ENCODE measurements at places on chromosomes 2 and 18.

GRCh38 chr2:222875482-222875881 lies 14.6 kb downstream of the ACSL3 start:
- DNase-seq, result no peak

GRCh38 chr18:32761231-32761630 lies 11.6 kb downstream of the KLHL14 start:
- no peak for DNase-seq

DNA sequence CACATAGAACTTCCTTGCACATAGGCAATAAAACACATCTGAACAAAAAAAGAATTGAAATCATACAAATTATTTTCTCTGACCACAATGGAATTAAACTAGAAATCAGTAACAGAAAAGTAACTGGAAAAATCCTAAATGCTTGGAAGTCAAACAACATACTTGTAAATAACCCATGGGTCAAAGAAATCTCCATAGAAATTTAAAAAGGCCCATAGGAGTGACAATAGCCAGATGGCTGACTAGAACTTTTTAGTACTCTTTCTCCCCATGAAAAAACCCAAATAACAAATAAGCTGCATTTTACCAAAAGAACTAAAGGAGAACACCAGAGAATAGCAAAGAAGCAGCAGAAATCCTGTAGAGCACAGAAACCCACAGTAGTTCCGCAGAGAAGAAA lies 139.2 kb upstream of the COL3A1 start:
- DNase-seq, result no peak

DNA sequence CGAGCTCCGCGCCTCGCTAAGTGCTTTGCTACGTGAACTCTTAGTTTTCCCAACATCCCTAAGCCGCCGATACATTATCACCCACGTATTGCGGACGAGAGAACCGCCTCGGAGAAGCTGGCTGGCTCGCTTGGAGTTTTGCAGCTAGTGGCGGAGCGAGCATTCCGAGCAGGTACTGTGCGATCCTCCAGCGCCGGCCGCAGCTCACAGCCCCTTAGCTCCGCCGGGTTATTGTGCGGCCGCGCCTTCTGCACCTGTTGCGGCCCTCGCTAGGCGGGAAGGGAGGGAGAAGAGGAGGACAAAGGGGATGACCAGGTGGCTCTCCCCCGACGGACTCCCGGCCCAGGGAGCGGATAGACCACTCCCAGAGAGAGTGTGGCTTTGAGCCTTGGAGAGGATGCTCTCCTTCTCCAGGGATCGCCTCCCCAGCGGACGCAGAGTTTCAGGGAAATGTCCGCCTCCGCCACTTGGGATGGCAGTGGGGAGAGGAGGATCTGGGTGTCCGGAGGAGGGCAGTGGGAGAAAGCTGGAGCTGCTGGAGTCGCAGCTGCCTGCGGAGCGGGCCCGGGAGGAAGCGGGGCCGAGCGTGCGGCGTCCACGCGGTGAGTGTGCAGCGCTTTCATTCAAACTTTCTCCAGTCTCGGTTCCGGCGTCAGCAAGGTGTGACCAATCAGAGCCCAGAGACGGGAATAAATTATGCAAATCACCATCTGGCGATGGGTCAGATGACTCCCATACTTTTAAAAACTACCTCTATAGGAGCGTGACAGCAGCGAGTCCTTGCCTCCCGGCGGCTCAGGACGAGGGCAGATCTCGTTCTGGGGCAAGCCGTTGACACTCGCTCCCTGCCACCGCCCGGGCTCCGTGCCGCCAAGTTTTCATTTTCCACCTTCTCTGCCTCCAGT lies at the start of gene LIPG:
Gene LIPG, plus strand, starts transcription at position 769 of the 905 bp plus-strand sequence. CDS start 252 bp downstream, outside the sequence.
- DNase-seq, result no peak

DNA sequence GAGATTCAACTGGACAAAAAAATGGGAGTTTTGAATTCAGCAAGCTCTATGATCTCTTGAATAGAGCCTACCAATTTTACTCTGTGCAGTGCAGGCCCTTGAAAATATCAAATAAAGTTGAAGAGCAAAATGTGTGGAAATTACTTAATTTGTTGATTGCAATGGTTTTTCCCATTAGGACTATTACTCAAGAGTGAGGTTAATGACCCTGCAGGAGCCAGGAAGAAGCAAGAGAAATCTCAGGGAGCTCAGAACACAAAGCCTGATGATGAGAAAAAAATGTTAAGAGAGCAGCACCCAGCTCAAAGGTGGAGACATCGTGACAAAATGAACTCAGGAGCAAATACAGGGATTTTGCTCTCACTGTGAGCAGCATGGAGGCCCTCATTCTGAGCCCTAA lies 337.6 kb upstream of the TRIB2 start:
- DNase-seq, result no peak

All from CD14-positive monocyte (primary cell).